ENCODE measurements at places on chromosomes 4 and X.
A peak's percentile ranks its signal among the peaks of the same experiment; 100 is the strongest.

- no peaks in the 10 kb centered on the region for H3K4me1 ChIP-seq
- no peak overlapping the region for H3K4me3 ChIP-seq
- no peak overlapping the region for H3K27ac ChIP-seq
- no peaks in the 10 kb centered on the region for H3K36me3 ChIP-seq
- H3K27me3 ChIP-seq = no peaks in the 10 kb centered on the region
These were observed 80.0 kb downstream of the NWD2 start for GRCh38 chr4:37324546-37324945.

GRCh38 chr4:147958489-147959065 lies 226.7 kb downstream of the ARHGAP10 start:
- H3K4me3 ChIP-seq = no peak overlapping the region
- H3K27ac ChIP-seq = no peak overlapping the region
- DNase-seq = no peak

DNA sequence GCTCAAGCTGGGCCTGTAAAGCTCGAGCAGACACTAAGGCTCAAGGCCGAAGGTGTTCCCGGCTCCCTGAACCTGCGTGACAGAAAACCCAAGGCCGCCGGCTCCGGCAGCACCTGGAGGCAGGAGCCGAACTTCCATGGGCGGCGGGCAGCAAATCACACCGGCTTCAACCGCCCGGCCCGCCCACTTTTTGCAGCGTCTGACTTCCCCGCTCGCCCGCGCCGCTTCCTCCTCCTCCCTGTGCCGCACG lies 940 bp upstream of the NSD2 start:
- H3K4me3 ChIP-seq = peak overlapping the region; percentile 71
- H3K27ac ChIP-seq = peak overlapping the region; percentile 99
- H3K4me1 ChIP-seq = peaks cover 39% of the 10 kb centered on the region
- H3K27me3 ChIP-seq = no peaks in the 10 kb centered on the region

- no peaks in the 10 kb centered on the region for H3K27me3 ChIP-seq
- DNase-seq = no peak
- no peaks in the 10 kb centered on the region for H3K4me1 ChIP-seq
These were observed 21.8 kb upstream of the FTHL17 start for GRCh38 chrX:31093639-31093975.

All from stomach (tissue), 19 donors.